ENCODE measurements at places on chromosomes 1 and 21. TPM values are rescaled to one million over a fixed set of nuclear protein-coding genes. Genes with fewer than 3 reads are reported as not detected.

The ADORA3 gene
- 10.5 TPM for total RNA-seq

The CLCNKA gene
- 0.08 TPM for total RNA-seq

The C1orf115 gene
- total RNA-seq, result 28.0 TPM

- ATAC-seq, result no peak
These were observed 73.6 kb downstream of the ROR1 start for GRCh38 chr1:63847308-63847910.

- no peak for ATAC-seq
These were observed 9.9 kb downstream of the CDKN2C start for GRCh38 chr1:50979937-50980336.

The ARHGEF16 gene
- 0.54 TPM for total RNA-seq

The KRTAP7-1 gene
- total RNA-seq, result not detected

- no peak for ATAC-seq
These were observed 31.0 kb downstream of the AZIN2 start for GRCh38 chr1:33111965-33112364.

DNA sequence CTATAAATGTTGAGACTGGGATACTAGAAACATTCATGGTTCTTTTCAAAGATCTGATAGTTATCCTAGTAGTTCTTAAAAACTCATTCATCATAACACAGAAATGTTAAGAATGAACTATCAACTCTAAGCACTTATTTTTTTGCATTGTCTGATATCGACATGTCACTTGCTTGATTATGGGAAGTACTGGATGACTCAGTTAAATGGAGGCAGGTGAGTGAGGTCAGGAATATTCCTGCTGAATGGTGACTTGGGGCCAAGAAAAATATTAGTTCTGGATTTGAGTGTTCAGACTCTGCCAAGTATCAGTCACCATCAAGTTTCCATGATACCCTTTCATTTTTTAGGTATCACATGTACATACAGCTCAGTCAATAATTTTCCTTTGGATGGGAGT, 63.6 kb downstream of the NEK7 start:
- no peak for ATAC-seq

The OR10Z1 gene
- total RNA-seq, result not detected

The FAM43B gene
- 1.3 TPM for total RNA-seq
